Ammon's horn (tissue), 1 donor: ENCODE measurements at places on chromosomes 16 and 17.

DNA sequence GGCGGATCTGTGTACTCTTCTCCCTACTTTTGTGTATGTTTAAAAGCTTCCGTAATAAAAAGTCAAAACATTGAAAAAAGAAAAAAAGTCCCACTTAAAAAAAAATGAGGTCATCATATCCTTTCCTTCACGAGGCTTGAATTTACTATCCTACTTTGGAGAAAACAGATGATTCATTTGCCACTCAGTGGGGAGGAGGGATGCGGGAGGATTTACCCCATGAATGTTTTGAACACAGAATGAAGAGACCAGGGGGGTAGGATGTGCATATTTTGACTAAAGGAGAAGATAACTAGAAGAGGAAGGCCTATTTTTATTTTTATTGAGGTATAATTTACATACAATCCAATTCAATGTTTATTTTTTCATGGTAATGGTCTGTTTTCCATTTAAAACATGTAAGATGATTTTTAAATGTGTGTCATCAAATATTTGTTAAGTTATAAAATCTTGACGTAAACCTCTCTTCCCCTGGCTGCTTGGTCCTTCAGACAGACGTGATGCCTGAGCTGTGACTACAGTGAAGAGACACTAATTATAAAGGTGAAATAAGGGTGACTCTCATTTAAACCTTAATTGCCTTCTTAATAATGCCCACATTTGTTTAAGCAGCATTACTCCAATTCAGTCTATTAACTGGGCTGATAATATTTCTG is 135.4 kb upstream of the AXIN2 start:
- DNase-seq: no peak

DNA sequence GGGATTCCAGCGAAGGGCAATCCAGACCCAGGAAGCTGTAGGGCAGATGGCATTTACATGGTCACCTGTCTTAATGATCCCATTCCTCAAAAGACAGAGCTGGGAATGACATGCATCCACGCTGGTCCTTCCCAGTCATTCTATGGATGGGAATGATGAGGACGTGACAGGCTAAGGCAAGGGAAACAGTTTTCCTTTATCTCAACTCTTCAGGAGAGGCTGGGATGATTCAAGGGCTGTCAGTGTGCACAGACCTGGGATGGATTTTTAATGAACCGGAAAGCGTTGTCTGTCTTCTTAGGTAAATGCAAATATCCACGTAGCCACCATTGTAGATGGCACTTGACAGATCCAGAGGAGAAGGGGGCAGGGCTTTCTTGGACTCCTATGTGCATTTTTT is 483.2 kb upstream of the EEF2KMT start:
- DNase-seq: no peak

- peak; percentile 36 for DNase-seq
Observed at GRCh38 chr17:34146440-34147043, 108.5 kb upstream of the CCL2 start.

DNA sequence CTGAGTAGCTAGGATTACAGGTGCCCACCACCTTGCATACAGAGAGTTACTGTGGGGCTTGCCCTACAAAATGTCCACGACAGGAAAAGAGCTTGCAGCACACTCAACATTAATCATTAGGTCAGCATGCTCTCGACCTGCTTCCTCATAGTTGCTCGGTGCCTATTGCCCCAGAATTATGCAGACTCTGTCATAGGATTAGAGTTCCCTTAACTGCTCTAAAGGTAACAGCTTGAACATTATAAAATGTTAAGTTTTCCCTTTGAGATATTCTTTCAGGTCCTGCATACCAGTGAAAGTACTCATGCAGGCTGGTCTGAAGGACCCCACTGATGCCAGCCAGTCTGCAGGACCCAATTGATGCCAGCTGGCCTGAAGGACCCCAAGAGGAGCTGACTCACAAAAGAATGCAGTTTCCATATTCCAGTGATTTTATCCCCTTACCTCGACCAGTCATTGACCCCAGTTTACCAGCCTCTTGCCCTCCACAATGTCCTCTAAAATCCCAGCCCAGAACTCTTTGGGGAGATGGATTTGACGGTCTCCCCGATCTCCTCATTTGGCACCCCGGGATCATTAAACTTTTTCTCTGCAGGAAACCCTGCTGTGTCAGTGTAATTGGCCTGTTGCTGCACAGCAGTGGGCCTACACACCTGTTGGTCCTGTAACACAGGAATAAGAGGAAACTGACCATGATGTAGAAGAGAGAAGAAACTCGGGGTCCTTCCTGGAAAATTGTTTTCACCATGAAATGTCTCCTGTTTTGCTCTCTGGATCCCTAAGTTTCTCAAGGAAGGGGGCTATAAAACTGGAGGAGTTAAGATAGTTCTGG is 10.6 kb downstream of the ICAM2 start:
- no peak for DNase-seq

DNA sequence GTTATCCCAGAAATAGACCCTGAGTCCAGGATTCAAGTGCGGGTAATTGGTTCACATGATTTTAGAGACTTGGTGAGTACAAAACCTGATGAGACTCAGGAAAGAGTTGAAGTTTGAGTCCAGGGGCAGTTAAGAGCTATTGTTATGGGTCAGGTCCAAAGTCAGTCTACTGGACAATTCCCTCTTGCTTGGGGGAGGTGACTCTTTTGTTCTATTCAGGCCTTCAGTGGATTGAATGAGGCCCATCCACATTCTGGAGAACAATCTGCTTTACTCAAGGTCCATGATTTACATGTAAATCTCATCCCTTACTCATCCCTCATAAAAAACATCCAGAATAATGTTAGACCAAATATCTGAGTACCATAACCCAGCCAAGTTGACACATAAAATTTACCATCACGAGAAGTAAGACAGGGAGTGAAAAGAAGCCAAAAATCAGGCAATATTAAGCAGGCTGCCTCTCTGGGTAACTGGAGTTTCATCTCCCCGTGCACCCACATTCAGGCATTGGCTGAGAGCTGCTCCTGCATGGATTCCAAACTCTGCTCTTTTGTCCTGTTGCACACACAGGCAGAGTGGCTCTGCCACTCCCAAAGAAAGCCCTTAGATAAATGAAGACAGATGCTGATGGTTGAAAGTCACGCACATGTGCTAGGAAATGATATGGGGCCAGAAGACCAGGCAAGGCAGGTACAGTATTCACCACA is 156.0 kb upstream of the SALL1 start:
- no peak for DNase-seq

GRCh38 chr16:29810699-29811169 is 1.3 kb upstream of the PRRT2 start:
- no peak for DNase-seq

GRCh38 chr16:2835638-2836493 is 5.8 kb downstream of the ZG16B start:
- DNase-seq: peak; percentile 17

DNA sequence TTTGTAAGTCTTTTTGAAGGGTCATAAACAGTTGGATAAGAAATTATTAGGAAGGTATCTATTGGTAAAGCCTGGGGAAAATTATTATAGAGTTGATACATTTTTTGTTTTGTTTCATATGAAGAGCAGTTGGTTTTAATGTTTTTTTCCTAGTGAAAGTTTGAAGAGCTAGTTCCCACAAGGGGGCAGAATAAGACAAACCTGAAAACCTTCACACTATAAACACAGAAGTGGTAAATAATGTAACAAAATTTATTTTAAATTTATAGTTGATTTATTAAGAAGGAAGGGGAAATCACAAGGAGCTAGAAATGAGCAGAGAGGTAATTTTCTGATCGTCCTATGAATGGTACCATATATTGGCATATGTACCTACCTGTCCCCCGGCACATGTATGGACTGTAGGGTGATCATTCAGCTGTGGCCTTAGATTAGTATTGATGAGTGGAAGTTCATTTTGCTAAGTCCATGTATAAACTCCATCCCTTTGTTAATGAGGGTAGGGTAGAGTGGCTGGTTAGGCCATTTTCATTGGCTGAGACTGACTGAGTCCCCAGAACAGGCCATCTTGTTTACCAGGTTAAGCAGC is 116.3 kb downstream of the TANC2 start:
- DNase-seq: peak; percentile 16

DNA sequence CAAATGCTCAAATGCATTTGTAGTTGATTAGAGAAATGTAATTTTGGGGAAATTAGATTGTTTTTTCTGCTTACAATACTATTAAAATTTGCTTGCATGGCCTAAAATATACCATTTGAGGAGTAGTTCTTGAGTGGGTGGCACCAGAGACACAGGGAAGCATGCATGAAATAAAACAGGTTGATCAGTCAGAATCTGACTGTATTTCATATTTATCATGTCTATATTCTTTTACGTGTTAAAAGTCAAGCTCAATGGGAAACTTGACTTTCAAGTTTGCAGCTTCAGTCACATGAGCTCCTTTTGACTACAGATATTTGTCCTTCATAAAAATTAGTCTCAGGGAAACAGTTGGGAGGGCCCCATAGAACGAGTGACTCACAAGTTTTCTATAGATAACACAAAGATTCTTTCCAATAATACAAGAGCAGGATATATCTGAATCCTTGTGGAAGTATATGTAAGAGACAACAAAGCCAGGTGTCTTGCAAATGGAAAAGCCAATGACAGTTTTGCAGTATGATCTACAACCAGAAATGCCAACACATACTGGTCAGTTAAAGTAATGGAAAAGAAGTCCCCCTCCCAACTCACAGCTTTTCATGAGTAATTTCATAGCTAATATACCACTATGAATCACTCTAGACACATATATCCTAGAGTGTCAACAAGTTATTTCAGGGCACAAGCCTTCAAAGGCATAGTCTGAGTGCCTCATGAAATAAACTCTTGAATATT is 42.2 kb upstream of the CORO6 start:
- no peak for DNase-seq

DNA sequence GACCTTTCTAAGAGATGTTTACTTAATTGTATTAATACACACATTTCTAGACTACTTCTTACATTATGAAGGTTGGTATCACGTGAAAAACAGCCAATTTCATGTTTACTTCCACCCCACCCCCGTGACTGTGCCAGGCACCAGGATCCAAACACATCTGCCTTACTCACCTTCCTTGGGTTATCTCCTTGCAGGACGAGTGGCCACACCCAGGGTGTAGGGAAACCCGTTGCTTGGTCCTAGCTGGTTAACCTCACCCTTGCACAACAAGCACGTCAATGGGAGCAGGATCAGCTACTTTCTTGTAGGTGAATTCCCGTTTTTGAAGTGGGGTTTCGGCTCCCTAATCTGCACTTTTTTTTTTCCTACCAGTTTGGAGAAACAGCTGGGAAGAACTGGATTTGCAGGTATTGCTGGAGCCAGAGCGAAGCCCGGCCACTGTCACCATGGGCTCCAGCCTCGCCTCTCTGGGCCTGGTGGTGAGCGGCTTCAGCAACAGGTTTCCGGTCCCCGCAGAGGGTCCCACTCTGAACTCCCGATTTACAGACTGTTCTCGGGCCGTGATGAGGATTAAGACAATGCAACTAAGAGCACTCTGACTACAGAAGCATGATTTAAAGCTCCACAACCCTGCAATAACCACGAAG is 2.1 kb upstream of the UBB start:
- DNase-seq: no peak

DNA sequence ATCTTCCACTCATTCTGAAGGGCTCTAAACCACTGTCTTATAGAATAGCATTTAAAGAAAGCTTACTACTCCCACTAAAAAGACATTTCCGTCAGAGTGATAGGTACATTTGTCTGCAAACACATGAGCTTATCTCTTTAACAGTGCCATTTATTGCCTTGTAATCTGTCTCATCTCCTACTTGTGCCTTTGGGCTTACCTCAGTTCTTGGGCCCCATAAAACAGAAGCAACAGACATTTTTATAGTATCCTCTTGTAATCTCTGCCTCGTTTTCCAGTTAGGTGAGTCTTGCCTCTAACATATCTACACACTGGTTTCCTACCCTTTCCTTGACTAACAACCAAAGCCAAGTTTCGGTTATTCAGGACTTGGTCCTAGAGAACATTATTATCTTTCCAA is 681.4 kb upstream of the KIF2B start:
- DNase-seq: no peak

DNA sequence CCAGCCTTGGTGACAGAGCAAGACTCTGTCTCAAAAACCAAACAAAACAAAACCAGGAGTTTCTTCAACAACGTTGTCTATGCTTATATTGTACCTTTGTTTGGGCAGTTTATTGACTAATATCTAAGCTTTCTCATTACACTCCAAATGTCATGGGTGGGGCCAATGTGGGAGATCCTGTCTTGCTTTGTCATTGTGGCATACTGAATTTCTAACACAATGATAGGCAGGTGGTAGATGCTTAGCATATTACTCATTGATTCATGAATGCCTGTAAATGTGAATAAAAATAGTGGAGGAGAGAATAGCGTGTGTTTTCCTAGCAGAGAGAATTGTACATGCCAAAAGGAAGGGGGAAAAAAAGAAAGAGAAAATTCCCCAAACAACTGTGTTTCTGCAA is 802.5 kb upstream of the EEF2KMT start:
- no peak for DNase-seq

- DNase-seq: no peak
Observed at GRCh38 chr17:3788200-3788599, 12.8 kb downstream of the ITGAE start.

GRCh38 chr16:3656491-3657468 is 2.3 kb downstream of the DNASE1 start:
- DNase-seq: no peak

DNA sequence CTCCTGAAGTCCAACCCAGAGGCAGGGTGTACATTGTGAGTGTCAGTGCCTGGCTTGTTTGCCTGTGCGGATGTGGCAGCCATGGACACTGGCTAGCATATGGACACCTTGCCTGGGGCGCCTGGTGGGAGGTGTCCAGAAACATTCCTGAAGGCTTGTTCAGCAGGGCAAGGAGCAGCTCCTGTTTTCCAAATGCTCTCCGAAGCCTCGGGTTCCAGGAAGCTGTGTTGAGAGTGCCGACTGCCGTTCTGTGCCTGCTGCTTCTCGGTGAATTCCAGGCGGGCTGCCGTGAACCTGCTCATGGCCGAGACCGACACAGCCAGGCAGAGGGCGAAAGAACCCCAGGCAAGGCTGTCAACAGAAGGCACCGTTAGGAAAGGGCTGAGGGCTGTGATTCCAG is 10.9 kb upstream of the DHRS7C start:
- DNase-seq: no peak

DNA sequence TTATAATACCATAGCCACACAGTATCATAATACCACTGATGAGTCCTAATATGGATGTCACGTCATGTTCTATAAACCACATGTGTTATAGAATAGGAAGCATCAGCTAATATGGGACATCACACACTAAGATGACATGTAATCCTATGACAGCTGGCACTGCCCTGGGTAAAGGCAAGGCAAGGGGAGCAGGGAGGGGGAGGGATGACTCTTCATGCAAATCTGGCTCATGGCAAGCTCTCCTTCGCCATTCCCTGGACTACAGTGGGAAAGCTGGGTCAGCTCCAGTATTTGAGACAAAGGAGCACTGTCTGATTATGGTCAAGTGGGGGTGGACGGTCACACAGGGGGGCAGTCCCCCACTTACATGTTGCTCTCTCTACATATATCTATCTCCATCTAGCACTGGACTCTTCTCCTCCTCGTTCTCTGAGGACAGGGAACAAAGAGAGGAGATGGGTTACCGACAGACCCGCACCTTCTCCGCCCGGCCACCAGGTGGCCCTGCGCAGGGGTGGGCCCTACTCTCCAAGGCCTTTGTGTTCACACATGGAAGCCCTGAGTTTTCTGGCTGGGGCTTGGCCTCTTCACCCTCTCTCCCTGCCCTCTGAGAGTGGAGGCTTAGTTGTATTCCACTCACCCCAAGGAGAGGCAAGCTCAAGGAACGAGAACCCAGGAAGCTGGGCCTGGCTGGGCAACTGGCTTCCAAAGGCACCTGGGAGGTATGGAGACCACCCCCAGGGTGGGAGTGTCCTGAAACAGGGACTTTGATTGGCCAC is 23.4 kb upstream of the MPO start:
- no peak for DNase-seq
